ENCODE measurements at places on chromosomes 3 and 15.

- peak; percentile 93 for DNase-seq
Measured at GRCh38 chr3:124834723-124835718, 52.1 kb downstream of the ITGB5 start.

DNA sequence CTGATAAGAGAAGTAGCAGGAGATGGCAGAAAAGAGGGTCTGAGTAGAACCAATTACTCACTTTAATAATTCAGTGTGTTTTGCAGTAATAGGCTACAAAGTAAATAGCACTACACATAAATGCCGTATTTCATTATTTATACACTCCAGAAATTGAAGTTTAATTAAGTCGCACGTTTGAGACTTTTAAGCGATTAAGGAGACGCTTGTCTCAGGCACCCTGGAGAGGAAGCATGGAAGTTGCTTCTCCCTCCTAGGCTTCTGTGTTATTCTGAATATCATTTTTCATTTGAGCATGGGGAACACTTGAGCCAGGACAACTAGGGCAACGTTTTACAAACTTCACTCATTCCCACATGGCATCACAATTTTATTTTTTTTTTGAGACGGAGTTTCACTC, 12.2 kb downstream of the GXYLT2 start:
- DNase-seq, result no peak

- peak; percentile 58 for DNase-seq
Measured at GRCh38 chr15:55267401-55268175, 22.0 kb downstream of the RAB27A start.

DNA sequence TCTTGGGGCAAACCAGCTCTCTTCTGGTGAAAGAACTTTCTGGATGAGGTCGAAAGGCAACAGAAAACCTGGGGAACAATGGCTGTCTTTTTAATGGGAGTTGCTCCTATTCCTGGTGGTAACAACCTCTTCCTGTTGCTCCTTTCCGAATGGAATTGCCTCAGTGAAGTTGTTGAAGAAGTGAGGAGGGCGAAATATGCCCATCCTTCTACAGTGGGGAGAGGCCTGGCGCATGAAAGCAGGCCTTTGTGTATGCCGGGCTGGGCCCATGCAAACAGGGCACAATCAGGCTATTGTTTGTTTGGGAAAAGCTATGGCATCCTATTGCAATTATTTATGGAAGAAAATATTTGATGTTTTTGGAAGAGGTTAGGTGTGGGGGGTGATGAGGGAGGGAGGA, 166.9 kb downstream of the IGF1R start:
- no peak for DNase-seq

GRCh38 chr3:132573797-132574211, 23.3 kb upstream of the ACKR4 start:
- no peak for DNase-seq

DNA sequence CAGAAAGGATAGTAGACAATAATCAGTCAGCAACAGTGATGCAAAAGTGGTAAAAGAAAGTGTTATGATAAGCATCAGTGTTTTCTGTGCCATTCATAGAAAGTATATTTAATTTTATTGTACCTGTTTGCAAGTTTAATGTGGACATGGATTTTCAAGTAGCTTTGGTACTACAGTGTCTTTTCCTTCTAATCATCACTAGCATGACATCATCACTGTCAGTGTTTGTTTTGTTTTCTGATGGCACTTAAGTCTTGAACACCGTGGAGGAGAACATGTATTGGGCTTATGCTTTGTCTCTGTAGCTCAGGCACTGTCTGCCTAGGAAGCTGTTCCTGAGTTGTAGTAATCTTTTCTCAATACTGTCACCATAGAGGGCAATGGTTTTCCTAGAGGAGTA, 41.9 kb downstream of the SETD5 start:
- no peak for DNase-seq

DNA sequence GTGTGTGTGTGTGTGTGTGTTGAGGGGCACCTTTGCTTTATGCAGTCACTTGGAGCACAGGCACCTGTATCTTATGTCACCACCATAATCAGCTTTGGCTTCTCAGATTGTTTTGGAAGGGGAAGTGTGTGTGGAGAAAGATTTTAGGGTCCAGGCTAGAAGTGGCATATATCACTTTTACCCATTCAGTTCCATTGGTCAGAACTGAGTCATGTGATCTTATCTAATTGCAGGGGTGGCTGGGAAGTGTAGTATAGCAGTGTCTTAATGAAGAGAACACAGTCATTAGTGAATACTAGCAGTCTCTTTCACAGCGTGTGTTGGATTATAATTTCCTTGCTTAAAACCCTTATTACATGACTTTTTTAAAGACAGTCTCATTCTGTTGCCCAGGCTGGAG, 20.6 kb downstream of the NCK1 start:
- DNase-seq, result no peak

GRCh38 chr15:43483297-43484128, 9.4 kb downstream of the TP53BP1 start:
- DNase-seq, result peak; percentile 31

DNA sequence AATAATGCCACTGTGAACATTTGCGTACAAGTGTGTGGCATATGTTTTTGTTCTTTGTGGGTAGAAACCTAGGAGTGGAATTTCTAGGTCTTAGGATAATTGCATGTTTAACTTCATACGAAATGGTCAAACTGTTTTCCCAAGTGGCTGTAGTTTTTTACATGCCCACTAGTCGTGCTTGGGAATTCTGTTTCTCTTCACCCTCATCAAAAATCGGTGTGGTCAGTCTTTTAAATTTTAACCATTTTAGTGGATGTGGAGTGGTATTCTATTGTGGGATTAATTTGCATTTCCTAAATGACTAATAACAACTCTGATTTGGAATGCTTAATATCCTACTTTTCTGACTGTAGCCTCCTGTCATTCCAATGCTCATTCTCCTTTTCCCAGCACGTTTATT, 27.6 kb downstream of the ZFAND6 start:
- no peak for DNase-seq

GRCh38 chr15:95196176-95196915, 965.0 kb downstream of the MCTP2 start:
- DNase-seq, result no peak

DNA sequence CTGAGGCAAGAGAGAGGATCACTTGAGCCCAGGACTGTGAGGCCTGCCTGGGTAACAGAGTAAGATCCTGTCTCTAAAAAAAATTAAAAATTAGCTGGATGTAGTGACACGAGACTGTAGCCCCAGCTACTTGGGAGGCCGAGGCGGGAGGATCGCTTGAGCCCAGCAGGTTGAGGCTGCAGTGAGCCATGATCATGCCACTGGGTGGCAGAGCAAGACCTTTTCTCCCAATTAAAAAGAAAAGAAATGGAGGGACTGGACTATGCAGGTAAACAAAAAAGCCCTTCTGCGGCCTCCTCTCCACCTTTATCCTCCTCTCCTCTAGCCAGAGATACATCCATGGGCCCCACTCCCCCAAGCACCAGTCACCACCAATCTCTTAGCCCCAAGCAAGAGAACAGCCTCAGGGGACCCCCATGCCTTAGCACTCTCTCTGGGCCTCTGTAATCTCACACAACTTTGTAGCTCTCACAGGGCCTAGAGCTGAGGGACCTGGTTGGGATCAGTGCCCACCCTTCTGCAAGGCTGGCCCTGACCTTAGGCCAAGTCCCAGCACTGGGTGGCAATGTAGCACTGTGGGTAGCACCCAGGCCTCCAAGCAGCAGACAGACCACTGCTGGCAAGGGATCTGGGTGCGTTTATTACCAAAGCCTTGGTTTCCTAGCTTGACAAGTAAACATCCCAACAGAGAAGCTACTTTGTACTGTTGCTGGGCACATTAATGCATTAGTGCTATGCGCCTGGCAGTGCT, 43.4 kb downstream of the FAM174B start:
- no peak for DNase-seq

- no peak for DNase-seq
Measured at GRCh38 chr3:196641333-196642054, 2.0 kb downstream of the NRROS start.

GRCh38 chr3:59559721-59560435, 510.1 kb upstream of the CFAP20DC start:
- DNase-seq, result no peak

DNA sequence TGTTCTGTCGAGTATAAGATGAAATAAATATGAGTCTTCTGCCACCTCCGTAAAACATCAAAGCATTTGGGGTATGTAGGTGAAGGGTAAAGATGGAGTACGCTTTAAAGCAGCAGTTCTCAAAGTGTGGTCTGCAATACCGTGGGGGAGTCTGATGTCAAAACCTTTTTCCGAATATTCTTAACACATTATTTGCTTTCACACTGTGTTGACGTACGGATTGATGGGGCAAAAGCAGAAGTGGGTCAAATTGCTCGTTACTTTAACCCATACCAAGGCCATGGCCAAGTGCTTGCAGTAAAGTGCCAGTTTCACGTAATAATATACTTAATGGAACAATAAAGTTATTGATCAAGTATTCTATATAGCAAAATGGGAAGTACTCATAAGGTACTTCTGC, 36.3 kb downstream of the PAK2 start:
- DNase-seq, result no peak

DNA sequence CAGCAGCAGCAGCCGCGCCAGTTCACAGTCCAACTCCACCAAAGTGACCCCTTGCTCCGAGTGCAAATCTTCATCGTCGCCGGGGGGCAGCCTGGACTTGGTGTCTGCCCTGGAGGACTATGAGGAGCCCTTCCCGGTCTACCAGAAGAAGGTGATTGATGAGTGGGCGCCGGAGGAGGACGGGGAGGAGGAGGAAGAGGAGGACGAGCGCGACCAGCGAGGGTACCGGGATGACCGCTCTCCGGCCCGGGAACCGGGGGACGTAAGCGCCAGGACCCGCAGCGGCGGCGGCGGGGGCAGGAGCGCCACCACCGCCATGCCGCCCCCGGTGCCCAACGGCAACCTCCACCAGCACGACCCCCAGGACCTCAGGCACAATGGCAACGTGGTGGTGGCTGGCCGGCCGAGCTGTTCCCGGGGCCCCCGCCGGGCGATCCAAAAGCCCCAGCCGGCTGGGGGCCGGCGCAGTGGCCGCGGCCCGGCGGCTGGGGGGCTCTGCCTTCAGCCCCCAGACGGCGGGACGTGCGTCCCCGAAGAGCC, 224.1 kb upstream of the IL12A start:
- DNase-seq, result no peak

GRCh38 chr15:66587749-66588148, 22.0 kb upstream of the LCTL start:
- no peak for DNase-seq

DNA sequence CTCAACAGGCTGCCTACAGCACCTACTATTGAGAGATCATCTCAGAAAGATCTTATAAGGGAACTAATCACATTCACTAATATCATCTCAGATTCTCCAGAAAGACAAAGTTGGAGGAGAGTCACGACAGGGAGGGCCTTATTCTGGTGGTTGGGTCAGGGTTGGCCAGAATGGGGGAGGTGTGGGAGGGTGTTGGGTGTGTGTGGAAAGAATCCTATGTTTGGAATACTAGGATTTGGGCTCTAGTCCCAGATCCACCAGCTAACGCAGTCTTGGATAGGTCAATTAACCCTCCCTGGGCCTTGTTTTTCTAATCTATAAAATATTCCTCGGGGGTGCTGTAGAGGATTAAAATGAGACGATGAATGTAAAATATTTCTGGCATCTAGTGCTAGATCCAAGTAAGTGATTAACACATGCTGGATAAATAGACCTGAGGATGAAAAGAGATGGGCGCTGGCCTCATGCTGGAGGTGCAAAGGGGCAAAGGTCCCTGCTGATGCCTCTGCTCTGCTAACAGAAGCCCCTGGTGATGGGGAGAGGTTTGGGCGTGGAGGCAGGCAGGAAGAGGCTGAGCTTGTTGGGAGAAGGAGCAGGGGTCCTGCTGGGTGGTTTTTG, 67.6 kb upstream of the ETV5 start:
- no peak for DNase-seq

DNA sequence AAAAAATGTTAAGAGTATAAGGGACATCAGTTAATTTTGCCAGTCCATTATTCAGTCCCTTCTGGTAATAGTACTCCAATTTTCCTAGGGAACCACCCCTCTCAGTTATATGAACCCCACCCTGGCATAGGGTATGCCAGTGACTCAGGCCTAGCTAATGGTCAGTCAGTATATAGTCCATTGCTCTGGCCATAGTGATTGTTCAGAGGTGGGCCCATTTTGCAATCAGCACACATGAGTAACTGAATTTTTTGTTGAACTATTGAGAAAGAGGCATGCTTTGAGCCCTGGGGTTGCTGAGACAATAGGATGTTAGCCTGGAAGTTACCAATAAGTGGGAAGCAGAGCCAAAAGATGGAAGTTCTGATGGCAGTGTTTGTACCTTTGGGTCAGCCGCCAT, 4.1 kb downstream of the LRCH3 start:
- DNase-seq, result no peak
